Upper lobe of right lung (tissue), 1 donor: ENCODE measurements at places on chromosomes 6 and 20.
A peak's percentile ranks its signal among the peaks of the same experiment; 100 is the strongest.

- DNase-seq, result no peak
Observed at GRCh38 chr6:135062735-135063134, 8.1 kb upstream of the HBS1L start.

GRCh38 chr6:3077430-3077829, 9.1 kb downstream of the RIPK1 start:
- no peak for DNase-seq

DNA sequence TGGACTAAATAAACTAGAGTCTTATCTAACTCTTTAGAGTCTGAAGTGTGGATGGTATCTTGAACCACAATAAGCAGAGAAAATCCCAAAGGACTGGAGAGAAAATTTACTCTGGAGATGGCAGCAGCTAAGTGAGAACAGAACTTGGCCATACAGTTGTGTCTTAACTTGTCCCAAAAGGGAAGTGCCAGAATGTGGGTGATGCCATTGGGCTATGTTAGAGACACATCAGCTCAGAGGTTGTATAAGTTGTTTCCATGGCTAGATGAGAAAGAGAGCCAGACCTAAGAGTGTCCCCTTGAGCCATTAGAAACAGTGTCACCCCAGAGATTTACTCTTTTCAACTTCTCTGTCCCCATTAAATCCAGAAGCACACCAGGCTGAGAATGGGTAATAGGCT, 36.2 kb downstream of the FOXO3 start:
- DNase-seq, result no peak

- DNase-seq, result peak; percentile 63
Observed at GRCh38 chr20:25019381-25020155, 27.0 kb upstream of the APMAP start.

- DNase-seq, result no peak
Observed at GRCh38 chr6:118558464-118559217, 10.5 kb downstream of the PLN start.

DNA sequence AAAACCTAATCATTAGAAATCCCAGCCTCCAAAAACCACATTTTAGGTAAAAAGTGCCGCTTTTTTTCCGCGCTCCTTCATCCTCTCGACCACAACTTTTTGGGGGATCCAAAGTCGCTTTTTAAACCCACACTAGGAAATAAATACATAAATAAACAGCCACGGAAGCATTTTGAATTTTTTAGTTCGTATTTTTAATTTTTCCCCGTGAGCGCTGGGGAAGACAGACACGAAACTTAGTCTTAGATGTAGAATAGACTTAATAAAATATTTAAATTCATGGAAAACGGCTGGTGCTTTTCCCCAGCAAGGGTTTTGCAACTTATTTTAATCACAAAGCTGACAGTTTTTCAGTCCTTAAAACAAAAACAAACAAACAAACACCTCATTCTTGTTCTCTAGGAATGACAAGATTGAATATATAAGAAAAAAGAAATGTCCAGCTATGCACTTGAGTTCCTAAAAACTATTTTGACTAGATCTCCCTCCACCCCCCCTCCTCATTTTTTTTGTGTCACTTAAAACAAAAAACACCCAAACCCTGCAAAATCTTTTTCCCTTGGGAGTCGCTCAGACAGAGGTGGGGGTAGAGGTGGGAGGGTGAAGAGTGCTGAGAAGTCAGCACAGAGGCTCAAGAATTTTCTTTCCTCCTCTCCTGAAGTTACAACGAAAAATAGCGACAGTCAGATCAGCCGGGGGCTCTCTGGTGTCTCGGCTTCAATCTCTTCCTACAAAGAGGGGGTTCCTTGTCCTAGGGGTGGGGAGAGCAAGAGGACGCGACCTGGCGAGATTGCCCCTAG, 43.4 kb upstream of the SUPT3H start:
- DNase-seq, result no peak

GRCh38 chr6:10405513-10405900, 9.4 kb downstream of the TFAP2A start:
- no peak for DNase-seq

GRCh38 chr6:106538145-106538544, 91.2 kb downstream of the RTN4IP1 start:
- no peak for DNase-seq

GRCh38 chr20:40931410-40932044, 97.1 kb upstream of the TOP1 start:
- DNase-seq, result no peak

- DNase-seq, result no peak
Observed at GRCh38 chr6:162074641-162075275, 652.8 kb downstream of the PRKN start.

DNA sequence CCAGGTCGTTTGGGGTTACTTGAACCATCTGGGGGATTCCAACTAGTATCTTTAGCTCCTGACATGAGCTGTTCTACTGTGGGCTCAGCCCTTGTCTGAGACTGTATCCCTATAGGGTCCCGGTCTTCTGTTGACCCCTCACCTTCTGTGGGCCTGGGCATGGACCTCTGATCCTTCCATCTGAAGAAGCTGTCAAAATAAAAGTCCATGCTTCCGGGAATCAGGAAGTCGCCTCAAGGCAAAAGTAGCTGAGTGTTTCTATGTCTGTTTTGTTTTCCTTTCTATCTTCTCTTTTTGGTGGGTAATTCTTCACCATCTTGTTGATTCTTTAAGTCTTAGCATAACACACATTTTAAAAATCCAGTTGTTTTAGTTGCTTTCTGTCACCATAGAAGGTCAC, 30.3 kb downstream of the ITPR3 start:
- no peak for DNase-seq

DNA sequence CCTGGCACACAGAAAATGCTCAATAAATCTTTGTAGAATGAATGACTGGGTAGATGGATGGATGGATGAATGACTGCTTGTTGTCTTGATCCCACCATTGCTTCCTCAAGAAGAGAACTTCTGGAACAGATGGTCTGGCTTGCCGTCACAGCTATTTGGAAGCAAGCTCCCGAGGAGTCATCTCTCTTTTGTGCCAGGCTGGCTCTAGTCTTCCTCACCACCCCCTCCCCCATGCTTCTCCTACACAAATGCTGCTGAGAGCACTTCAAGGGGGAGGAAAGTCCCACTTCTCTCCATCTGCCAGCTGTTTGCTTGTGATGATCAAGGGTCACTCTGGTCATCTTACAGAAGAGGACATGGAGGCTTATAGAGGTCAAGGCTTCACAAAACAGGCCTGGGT, 11.6 kb upstream of the KCNG1 start:
- no peak for DNase-seq

- DNase-seq, result no peak
Observed at GRCh38 chr6:135922174-135922573, 70.7 kb downstream of the PDE7B start.

- DNase-seq, result no peak
Observed at GRCh38 chr6:132236744-132237143, 164.5 kb downstream of the MOXD1 start.

GRCh38 chr6:150537491-150537890, 62.2 kb upstream of the PLEKHG1 start:
- DNase-seq, result no peak

GRCh38 chr6:143376375-143376774, 74.1 kb downstream of the ADAT2 start:
- DNase-seq, result no peak

DNA sequence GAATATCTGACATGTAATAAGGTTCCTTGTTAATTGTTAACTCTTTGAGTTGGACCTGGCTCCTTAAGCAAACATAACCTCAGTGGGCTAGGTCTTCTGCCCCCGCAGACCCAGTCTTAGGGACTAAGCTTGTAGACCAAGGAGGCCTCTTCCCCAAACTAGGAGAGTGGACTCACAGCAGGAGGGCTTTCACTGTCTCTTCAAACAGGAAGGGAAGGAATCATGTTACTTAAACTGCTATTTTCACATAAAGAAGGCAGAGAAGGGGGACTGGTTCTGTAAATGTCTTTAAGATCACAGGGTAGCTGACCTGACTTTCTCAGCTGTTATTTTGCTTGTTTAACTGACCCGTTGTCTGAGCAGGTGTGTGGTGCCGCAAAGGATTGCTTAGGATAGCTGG, 34.9 kb upstream of the PRDM1 start:
- no peak for DNase-seq

DNA sequence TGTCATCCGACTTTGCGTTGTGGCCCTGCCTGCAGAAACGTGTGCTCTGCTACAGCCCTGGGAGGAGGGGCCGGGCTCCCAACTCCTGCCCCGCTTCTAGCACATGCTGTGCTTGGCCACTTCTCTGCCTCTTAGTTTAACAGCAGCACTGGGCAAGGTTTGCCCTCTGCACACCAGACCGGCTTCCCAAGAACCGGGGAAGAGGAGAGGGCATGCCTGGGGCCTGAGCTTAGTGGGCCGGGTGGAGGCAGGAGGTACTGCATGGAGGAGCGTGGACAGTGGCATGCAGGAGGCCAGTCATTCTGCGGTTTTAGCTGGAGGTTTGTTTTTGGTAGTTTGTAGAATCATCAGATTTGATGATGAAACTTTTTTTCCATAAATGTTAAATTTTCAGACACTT, 45.5 kb downstream of the CEP43 start:
- no peak for DNase-seq

- DNase-seq, result peak; percentile 99
Observed at GRCh38 chr20:50415516-50416268, 94.5 kb upstream of the PTPN1 start.

DNA sequence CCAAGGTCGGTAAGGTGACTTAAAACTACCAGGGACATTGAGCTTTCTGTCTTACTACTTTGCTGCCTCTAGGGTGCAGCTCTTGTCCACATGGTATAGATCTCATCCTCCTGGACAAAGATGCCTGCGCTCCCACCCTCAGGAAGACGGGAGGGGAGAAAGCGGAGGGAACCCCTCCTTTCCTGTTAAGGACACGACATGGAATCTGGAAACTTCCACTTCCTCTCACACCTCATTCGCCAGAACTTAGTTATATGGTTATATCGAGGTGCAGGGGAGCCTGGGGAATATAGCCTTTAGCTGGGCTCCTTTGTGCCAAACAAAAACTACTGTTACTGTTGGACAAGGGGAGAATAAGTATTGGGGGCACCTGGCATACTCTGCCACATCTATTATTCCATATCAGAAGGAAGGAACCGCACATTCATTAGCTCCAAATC, 224.3 kb upstream of the TSHZ2 start:
- no peak for DNase-seq

GRCh38 chr6:129667621-129668020, 42.4 kb downstream of the ARHGAP18 start:
- no peak for DNase-seq

GRCh38 chr6:28839443-28840120, 84.2 kb downstream of the TRIM27 start:
- no peak for DNase-seq

DNA sequence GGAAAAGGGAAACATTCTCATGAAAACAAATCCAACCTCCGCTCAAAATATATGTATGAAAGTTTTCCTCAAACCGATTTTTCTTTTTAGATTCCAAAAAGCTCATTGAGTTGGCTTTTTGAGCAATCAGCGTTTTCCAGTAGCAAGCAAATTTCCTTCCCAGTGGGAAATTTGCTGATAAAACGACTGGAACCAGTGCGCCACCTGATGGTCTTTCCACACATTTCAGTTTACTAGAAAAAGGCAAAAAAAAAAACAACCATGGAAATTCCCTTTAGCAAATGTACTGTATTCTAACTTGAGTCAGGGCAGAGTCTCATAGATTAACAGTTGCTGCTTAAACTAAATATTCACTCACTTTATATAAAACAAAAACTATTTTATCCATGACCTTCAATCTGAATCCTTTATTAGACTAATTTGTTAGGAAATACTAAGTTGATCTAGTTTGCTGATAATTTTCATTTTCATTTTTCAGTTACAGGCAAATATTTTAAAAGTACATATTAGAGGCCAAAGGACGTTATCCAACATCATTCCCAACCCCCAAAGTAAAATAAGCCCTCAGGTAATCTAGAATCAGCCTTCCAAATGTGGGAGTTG, 271.5 kb downstream of the FOXA2 start:
- DNase-seq, result no peak

DNA sequence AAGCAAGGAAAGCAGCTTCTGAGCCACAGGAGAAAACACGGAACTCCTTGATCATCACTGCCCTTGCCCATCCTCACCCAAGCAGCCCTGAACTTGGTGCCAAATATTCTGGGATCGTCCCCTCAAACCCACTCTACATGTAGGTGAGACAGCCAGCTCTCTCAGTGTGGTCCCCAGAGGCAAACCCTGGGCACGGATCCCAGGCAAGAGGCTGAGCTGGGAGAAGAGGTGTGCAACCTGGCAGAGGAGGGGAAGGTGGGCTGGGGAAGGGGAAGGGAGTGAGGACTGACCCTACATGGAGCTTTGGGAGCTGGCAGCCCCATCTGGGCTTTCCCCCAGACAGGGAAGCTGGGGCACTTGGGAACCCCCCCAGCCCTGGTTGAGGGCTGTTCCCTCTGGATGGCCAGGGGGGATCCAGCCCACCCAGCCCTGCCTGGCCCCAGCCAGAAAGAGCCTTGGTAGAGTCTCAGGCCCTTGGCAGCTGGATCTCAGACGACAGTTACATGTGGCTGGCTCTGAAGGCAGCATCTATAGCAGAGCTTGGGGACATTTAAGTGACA, 186.2 kb upstream of the CST7 start:
- no peak for DNase-seq

- DNase-seq, result no peak
Observed at GRCh38 chr20:16745204-16745603, 3.0 kb upstream of the OTOR start.

DNA sequence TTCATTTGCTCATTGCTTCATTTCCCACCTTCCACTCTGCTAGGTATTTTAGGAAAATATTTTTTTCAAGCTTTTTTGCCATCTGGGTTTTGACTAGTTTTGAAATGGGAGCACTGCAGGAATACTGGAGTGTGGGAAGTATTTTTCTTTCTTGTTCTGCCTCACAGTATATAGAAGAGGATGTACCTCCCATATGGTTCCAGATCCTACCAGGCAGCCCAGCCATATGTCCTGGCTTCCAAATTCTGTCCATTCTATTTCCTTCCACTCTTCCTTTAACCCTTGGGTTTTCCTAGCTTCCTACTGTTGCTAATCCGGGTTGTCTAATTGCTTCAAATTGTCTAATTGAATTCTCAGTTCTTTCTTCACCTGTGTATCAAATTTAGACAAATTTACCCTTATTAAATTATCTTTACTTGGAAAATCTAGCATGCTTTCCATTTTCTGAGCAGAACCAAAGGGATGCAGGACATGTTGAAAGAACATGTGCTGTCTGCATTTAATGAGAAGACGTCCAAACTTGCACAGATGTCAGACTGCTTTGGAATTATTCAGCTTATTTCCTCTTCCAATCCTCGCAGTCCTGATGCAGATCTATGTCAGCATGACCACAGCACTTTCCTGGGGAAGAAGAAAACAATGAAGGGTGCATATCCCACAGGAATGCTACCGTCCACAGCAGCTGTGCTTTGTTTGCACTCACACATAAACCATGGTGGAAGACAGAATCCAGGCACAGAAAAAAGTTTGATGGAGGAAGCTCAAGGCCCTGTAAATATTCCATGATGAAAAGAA, 1273.9 kb upstream of the MAP3K7 start:
- no peak for DNase-seq
